ENCODE measurements at places on chromosomes 2 and 18.
A peak's percentile ranks its signal among the peaks of the same experiment; 100 is the strongest.

DNA sequence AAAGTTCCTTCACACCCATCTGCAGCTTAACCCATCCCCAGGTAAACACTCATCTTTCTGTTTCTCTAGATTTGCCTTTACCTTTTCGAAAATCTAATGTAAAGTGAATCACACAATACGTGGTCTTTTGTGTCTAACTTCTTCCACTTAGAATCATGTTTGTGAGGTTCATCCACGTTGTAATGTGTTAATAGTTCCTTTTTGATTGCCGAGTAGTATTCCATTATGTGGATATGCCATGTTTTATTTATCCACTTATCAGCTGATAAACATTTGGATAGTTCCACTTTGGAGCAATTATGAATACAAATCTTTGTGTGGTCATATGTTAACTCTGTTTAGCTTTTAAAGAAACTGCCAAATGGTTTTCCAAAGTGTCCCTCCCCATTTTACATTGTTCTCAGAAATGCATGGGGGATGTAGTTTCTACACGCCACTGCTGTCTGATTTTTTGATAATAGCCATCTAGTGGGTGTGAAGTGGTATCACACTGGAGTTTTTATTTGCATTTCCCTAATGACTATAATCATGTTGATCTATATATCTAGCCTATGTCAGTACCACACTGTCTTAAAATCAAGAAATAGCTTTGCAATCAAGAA, 22.3 kb downstream of the PECR start:
- DNase-seq: no peak

DNA sequence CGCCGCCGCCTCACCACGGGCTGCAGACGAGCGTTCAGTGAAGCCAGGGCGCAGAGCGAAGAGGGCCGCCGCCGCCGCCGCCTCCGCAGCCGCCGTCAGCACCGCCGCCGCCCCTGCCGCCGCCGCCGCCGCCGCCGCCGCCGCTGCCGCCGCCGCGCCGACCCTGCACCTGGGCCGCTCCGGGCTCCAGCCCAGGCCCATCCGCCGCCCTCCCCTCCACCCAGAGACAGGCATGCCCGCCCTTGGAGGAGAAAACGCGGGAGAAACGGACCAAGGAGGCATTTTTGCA, 3.0 kb downstream of the POU3F3 start:
- no peak for DNase-seq

- no peak for DNase-seq
Observed at GRCh38 chr2:136891100-136891499, 125.8 kb downstream of the THSD7B start.

- no peak for DNase-seq
Observed at GRCh38 chr2:50480507-50480906, 551.4 kb downstream of the NRXN1 start.

DNA sequence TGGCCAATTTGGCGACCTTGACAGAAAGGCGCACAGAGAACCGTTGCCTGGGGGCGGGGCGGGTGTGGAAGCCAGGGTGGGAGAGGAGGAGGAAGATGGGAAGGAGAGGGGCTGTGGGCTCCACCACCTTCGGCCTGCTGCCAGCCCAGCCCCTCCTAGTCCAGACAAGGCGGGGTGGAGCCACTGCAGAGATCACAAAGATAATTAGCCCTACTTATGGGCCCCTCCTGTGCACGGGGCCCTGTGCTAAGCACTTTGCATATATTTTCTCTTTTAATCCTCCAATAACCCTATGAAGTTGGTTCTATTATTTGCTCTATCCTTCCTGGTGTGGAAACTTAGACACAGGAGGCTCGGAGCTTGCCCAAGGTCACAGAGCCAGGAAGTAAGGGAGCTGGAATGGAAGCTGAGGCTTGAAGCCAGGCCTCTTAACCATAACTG, 13.7 kb upstream of the ECEL1 start:
- no peak for DNase-seq

- no peak for DNase-seq
Observed at GRCh38 chr2:190113000-190113399, 50.5 kb upstream of the MSTN start.

- DNase-seq: no peak
Observed at GRCh38 chr2:239954166-239955086, 70.7 kb downstream of the NDUFA10 start.

DNA sequence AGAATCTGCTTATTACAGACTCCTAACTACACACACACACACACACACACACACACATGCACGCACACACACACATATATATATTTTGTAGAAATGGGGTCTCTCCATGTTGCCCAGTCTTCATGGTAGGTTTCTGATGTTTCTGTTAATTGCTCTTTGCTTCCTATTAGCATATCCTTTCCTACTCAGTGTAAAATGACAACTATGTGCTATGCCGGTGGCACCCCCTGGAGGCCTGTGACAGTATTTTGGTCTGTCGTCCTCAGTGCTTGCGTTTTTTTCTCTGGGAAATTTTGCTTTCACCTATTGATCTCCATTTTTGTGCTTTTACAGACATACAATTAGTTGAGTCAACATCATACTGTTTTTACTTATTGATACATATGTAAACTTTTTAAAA, 322.1 kb downstream of the LRRTM1 start:
- no peak for DNase-seq

GRCh38 chr2:180255981-180256380, 248.9 kb upstream of the CWC22 start:
- DNase-seq: no peak

DNA sequence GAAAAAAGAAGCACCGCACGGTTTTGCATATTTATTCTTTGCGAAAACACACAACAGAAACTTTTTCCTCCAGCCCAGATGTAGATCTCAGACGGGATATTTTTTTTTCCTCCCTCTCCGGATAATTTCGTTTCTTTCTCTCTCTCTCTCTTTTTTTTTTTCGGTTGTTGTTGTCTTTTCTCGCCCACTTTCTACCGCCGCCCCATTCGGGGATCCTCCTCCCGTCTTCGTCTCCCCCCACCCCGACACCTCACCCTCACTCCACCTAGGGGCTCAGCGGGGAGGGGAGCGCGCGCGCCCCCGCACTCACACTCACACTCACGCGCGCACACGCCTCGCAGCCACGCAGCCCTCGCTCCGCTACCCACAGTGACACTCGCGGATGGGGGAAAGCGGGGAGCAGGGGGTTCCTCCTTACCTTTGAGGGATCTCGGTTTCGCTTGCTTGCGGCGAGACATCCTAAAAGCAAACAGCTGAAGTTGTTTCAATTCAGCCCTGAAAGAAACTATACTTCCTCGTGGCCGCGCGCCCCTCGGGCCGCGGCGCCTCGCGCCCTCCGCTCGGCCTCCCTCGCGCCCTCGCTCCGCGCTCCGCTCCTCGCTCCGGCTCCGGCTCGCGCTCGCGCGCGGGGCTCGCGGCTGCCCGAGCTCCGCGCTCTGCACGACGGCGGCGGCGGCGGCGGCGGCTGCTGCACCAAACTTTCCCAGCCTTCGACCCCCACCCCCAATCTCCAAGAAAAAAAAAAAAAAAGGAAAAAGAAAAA, 1.3 kb downstream of the ZNF521 start:
- DNase-seq: no peak

- no peak for DNase-seq
Observed at GRCh38 chr18:79239631-79240030, 156.1 kb upstream of the NFATC1 start.

DNA sequence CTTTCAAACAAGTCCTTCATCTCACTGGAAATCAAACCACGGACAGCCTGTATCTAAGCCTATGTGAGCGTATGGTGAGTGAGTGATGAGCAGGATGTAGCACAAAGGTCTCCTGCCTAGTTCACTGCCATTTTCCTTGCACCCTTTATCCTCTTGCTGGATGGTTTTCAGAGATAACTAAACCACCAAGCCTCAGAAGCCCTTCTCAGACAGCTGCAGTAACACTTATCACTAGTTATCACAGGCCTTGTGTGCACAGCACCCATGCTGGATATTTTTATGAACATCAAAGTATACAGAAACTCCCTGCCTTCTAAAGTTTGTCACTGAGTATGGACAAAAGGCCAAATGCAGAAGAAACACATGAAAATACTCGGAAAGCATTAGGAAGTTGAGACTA, 69.5 kb downstream of the C1D start:
- DNase-seq: no peak

DNA sequence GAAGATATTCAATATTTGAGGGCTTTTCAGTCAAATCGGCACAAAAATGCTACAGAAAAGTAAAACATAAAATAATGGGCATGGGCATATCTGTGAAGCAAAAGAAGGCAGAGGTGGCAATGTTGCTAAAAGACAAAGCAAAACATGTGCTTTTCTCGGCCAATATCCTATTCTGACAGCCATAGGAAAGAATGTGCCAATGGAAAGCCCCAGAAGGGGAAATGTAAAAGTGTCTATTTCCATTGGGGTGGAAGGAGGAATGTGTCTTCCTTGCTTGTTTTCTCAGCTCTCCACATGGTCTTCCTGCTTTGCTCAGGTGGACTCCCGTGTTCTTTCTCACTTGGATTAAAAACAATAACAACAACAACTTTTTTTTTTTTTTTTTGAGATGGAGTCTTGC, 13.7 kb upstream of the PER2 start:
- DNase-seq: no peak

GRCh38 chr18:36589857-36590543, 238.8 kb downstream of the TPGS2 start:
- DNase-seq: no peak

GRCh38 chr18:70673831-70674230, 385.0 kb downstream of the SOCS6 start:
- DNase-seq: no peak

DNA sequence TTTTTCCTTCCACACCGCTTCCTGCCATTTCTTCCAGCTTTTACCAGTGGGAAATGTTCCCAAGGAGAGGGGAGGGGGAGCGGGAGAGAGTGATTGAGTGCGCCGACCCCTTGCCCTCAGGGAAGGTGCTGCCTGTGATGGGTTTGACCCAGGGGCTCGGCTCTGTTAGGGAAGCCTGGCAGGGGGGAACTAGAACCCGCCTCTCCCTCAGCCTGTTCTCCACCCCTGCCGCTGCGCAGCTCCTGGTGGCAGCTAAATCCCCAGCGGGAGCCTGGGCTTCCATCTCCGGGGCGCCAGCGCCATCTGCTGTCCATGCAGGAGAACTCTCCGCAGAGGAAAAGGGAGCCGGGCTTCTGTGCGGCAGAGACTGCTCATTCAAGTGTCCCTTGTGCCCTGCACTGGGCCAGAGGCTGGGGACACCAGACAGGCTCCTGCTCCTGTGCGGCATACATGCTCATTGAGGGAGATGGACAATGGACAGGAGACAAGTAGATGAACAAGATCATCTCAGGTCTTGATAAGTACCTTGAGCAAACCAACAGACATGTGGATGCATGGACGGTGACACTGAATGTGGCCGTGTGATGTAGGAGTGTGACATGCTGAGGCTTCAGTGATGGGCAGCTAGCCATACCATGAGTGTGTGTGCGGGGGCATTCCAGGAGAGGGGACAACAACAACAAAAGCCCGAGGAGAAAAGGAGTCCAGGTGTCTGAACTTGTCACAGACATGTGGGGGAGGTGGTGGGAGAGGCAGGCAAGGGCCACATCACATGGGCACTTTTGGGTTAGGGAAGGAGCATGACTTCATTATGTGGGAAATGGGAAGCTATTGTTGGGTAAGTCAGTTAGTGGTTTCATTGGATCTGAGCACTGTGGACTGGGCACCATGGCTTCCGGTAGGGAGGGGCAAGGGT, 13.3 kb downstream of the CHPF start:
- DNase-seq: peak; percentile 82

DNA sequence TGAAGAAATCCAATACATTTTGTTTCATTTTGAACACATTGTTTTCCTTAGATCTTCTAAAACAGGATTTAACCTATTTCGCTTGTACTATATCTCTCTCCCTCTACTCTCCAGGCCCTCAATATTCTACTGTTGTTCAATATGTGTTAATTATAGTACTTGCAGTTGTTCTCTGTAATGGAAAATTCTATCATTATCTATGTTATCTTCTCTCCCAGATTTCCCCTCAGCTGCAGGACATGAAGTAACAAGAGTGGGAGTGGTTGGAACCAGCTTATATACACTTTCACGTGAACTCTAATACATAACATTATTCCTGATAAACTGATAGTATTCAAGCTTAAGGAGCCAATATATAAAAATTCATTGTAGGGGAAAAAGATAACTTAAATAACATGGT, 7.0 kb upstream of the STRN start:
- DNase-seq: no peak

- DNase-seq: no peak
Observed at GRCh38 chr18:21167641-21168377, 56.2 kb upstream of the ROCK1 start.

DNA sequence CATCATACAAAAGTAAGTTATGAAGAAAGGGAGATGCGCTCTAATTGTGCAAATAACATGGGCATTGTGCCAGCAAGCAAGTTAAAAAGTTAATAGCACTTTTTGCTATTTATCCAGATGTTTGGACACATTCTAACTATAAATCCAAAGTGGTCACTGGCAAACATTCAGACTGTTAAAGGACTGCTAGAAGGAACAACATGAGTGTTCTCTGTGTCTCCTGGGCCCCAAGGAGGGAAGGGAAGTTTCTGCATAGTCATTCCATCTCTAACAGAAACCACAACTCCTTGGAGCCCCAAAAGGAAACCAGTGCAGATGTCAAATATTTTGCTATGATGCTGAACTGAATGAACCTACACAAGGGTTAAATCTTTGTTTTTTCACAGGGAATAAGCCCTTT, 213.3 kb upstream of the HNRNPA3 start:
- no peak for DNase-seq

- DNase-seq: no peak
Observed at GRCh38 chr2:64995041-64995440, 5.8 kb downstream of the SLC1A4 start.

DNA sequence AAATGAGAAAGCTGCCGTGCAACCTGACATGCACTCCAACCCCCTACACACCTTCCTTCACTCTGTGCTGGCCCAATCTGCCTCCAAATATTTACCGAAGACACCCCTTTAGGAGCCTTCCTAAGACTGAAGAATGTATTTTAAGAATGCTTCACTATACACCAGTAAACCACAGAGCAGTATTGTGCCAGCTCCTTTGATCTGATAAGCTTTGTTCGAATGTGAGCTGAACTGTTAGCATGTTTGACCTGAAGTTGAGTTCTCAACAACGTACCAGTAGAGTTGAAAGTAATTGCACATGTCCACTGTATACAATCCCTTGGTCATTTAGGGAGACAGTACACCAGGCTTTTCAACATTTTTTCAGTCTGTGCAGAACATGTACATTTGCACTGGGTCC, 259.2 kb downstream of the TGIF1 start:
- DNase-seq: no peak
